Amniotic epithelial cell (primary cell): ENCODE measurements at places on chromosomes 6 and 20.

GRCh38 chr6:163729127-163729872, 314.8 kb downstream of the QKI start:
- no peak for DNase-seq

GRCh38 chr20:1203630-1204029, 376 bp downstream of the C20orf202 start:
- DNase-seq: no peak

DNA sequence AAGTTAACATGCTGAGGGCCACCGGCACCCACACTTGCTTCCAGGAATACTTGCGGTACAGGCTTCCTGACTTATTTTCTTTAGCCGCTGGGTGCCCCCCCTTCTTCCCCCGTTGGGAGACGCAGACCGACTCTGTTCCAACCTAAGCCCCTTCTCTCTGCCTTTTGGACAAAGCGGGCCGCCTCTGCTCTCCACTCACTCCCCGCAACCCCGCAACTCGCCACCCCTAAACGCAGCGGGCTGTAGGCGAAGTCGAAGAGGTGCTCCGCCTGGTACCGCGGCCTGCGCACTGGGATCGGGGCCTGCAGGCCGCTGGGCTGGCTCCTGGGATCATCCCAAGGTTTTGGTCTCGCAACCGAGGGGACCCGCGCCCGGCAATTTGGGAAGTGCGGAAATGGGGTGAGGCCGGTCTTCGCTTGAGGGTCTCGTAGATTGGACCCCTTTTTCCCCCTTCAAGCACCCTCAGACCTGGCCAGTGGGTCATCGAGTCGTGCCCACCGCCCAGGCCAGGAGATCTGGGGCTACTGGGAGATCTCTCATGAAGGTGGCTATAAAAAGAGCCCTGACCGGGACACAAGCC, 4.7 kb upstream of the FOXF2 start:
- DNase-seq: no peak

DNA sequence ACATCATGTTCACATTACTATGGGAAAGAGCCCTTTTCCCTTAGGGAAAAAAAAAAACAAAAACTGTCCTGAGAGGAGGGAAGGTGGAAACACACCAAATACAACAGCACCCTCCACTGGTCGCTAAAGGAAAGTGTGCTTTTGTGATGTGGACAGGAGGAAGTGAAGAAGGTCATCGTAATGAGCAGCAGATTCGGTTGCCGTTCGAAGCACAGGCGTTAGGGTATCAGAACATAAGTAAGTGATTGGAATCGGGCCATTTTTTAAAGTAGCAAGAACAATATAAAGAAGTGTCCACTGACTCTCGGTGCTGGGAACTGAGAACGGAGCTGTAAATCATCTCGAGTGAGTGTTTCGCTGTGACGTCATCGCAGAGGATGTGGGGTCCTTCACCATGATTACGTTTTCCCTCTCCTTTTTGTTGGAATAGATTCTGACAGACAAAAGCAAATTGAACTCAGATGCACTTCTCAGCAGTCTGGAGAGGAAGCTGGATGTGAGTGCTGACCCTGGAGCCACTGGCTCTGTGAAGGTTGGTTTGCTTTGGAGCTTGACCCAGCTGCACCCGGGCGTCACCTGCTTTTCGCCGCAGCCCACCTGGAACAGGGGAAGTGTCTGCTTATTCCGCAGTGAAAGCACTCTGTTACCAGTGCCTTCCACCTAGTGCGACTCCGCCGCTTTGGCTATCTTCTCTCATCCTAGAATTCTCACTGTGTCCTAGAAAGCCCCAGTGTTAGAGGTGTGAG, 203.6 kb upstream of the GMDS start:
- peak; percentile 22 for DNase-seq
